ENCODE measurements at places on chromosomes 12 and 14.
A peak's percentile ranks its signal among the peaks of the same experiment; 100 is the strongest.

DNA sequence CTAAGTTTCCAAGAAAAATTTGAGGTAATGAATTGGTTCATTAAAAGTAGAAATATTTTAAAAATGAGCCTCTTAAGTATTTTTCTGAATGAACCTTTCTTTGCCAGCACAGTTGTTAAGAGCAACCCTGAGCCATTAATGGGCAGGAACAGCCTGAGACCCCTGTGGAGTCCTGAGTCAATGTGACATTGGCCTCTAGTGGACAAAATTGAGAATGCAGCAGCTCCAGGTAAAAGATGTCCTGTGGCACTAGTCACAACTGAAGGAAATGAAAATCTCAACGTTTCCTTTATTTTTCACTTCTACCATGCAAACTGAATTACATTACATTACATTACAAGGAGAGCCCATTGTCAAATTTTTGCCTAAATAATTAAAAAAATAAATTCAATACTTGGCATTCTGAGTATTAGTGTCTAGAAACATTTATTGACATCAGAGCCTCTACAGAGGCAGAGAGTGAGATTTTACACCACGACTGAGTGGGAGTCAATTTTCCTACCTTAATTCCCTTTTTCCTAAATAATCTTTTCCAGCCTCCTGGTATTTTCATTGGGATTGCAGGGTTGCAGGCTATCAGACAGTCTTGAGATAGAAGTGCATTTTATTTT, 135.7 kb downstream of the PPM1H start:
- DNase-seq, result no peak

DNA sequence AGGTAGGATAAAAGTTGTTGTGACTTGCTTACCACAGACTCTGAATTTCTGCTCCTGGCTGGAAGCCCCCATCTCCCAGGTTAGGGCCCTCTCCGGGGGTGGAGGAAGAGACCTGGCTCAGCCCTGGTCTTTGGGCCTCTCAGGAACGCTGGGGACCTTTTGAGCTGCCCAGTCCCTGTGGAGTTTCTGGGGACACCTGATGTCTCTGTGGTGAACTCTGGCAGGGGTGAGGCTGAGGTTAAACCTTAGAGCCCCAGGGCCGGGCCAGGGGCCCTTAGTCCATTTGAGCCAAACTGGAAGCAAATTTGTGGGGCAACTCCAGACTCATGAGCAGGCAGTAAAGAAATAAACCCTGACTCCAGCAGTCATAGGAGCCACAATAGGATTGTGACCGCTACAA, 112.1 kb downstream of the ADGRD1 start:
- no peak for DNase-seq

- no peak for DNase-seq
Measured at GRCh38 chr14:94888121-94888520, 118.2 kb upstream of the GSC start.

GRCh38 chr14:69535230-69535848, 39.3 kb downstream of the CCDC177 start:
- no peak for DNase-seq

DNA sequence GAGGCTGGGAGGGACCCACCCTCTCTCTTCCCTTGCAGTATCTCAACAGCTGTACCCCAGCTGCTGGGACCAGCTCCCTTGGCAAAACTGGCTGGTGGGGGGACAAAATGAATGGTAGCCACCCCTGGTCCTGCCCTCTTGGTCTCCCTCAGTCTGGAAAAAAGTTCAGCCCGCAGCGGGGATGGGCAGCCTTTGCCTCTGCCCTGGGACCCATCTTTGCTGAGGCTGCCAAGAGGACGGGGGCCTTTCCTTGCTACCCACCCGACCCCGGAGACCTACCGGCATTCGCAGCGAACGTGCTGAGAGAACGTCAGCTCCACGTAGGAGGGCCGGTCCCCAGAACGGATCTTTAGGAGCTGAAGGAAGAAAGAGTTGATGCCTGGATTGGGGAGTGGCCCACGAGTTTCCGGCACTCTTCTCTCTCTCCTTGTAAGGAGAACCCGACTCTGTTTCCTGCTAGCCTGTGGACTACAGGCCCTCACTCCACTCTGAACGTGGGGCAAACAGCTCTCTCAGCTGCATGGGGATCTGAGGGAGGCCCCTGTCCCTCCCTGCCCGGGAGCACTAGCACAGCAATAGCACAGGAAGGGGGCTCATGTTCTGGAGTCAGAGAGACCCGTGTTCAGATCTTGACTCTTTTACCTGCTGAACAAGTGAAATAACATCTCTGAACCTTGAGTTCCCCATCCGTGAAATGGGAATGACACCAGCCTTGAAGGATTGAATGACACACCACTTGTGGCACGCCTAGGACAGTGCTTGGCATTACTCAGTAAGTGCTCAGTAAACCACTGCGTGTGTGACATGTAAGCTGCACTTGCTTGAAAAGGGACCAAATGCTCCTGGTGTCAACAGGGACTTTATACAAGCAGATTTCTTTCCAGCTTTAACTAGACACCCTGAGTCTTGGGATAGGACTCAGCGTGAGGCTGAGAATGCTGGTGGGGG, 6.9 kb downstream of the PGF start:
- no peak for DNase-seq

GRCh38 chr12:111927346-111927745, 85.3 kb downstream of the MAPKAPK5 start:
- DNase-seq, result no peak

- no peak for DNase-seq
Measured at GRCh38 chr14:70891737-70892136, 15.5 kb upstream of the PCNX1 start.

GRCh38 chr14:56501909-56502530, 77.6 kb upstream of the TMEM260 start:
- DNase-seq, result no peak

- DNase-seq, result no peak
Measured at GRCh38 chr14:95023115-95023514, 134.2 kb downstream of the DICER1 start.

DNA sequence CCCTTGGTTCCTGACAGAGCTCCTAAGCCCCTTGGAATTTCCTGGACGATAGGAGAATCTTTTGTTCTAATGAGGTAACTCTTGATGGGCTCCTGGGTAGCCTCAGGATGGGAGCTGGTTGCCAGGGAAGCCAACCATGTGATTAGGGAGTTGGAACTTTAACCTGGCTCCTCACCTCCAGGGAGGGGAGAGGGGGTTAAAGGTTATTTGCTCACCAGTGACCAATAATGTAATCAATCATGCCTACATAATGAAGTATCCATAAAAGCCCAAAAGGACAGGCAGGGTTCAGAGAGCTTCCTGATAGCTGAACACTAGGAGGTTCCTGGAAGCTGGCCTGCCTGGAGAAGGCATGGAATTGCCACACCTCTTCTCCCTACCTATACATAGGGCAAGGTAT, 6.2 kb upstream of the CNOT2 start:
- no peak for DNase-seq

GRCh38 chr12:100980856-100981255, 186.3 kb downstream of the ANO4 start:
- no peak for DNase-seq

DNA sequence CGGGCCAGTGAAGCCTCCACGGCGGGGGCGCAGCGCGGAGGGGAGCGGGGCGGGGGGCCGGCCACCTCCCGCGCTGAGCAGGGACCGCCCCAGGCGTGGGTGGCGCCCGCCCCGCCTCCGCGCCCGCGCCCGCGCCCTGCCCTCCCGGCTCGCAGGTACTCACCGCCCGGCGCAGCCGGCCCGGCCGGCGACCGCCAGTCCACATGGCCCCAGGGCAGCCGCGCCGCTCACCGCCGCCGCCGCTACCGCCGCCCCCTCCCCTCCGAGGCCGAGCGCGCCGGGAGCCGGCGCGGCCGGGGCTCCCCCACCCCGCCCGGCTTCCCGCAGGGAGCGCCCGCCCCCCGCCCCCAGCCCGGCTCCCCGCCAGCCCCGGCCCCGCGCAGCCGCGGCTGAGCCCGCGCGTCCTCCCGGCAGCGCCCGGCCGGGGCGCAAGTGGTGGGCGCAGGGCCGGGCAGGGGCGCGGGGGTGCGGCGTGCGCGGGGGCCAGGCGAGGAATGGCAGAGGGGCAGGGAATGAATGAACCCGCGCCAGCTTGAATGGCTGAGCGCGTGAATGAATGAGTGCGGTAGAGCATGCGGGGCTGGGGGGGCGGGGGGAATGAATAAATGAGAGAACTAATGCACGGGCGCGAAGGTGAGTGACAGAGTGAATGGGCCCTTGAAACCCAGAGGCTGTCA, at the start of gene BEGAIN:
TSS of gene BEGAIN (minus strand) at position 332 of the 677 bp plus-strand sequence. CDS start at position 205, 127 bp downstream.
- no peak for DNase-seq

GRCh38 chr12:103780093-103780440, 61.0 kb downstream of the NT5DC3 start:
- DNase-seq, result no peak

- no peak for DNase-seq
Measured at GRCh38 chr12:76106631-76107030, 22.1 kb upstream of the NAP1L1 start.

GRCh38 chr14:94145902-94146527, 16.6 kb upstream of the IFI27L2 start:
- no peak for DNase-seq

GRCh38 chr14:24122898-24123297, 7.6 kb upstream of the FITM1 start:
- no peak for DNase-seq

DNA sequence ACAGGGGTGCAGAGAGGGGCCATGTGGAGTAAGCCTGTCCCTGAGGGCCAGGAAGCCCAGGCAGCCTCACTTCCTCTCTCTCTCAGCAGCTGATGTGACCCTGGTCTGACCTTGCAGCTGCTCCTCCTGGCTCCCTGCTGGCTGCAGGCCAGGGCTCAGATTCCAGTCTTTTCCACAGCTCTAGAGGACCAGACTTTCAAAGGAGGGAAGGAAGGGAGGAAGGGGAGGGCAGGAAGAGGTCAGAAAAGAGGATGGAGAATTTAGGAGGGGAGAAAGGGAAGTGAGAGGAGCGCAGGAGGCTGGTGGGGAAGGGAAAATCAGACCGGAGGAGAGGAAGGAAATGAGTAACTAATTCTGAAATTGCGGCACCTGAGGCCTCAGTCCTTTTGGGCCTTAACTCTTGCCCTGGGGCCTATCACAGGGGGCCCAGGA, 40.9 kb upstream of the VASH1 start:
- DNase-seq, result no peak

DNA sequence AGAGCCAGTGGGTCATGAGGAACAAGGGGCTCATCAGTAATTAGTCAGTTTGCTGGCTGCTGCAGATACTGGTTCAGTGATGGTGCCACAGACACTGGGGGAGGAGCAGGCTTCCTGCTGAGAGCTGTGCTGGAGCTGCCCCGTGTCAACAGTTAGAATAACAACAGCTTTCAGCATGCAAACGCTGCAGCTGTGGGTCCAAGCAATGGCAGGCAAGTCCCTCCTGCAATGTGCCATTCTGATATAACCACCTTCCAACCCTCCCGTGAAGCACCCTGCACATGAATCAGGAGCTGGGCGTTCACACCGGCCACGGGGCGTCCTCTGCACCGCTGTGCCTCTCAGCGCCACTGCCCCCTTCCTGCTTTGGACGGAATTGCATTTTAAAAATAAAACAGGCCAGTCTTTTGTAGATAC, 258.4 kb upstream of the SFSWAP start:
- DNase-seq, result no peak

DNA sequence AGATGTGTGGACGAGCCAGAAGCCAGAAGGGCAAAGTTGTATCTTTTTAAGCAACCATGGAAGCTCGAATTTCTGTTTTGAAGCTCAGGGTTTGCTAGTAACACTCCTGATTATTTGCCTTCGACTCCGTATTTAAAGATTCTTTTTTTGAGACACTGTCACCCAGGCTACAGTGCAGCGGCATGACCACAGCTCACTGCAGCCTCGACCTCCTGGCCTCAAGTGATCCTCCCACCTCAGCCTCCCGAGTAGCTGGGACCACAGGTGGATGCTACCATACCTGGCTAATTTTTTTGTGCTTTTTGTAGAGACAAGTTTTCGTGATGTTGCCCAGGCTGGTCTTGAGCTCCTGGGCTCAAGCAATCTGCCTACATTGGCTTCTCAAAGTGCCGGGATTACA, 18.7 kb upstream of the OASL start:
- no peak for DNase-seq

- peak; percentile 86 for DNase-seq
Measured at GRCh38 chr12:124767066-124767821, 96.4 kb downstream of the SCARB1 start.

DNA sequence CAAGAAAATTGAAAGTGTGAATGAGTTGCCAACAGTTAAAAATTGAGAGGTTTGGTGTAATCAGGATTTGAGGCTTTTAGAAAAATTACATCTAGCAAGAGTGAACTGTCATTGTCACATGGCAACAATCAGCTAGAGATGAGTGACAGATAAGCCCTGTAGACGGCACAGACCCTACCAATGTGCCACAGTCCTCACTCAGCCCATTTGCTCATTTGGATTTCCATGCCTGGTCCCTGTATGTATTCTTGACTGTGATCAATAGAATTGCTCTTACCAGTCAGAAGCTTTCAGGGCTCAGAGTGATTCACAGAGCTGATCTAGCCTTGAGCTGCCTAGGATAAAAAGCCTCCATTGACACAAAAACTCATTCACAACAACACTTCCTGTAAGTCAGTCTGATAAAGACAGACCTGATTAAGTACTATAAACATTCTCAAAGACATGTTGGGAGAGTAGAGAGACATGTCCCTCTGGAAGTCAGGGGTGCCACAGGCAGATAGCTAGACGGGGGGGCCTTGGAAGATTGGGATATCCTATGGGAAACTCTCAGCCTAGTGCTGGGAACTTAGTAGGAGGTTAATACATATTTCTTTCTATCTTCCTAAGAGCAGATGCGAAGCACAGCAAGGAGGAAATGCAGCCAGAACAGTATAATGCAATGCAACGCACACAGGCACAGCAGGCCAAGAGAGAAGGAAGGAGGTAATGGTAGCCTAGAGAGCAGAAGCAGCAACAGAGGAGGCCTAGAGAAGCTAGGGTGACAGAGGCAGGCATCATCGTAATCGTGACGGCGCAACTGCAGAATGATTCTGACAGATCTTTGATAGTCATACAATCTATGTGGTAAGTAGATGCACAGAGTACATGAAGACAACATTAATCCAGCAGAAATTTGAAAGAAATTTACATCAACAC, 2.0 kb upstream of the PELI2 start:
- DNase-seq, result no peak

DNA sequence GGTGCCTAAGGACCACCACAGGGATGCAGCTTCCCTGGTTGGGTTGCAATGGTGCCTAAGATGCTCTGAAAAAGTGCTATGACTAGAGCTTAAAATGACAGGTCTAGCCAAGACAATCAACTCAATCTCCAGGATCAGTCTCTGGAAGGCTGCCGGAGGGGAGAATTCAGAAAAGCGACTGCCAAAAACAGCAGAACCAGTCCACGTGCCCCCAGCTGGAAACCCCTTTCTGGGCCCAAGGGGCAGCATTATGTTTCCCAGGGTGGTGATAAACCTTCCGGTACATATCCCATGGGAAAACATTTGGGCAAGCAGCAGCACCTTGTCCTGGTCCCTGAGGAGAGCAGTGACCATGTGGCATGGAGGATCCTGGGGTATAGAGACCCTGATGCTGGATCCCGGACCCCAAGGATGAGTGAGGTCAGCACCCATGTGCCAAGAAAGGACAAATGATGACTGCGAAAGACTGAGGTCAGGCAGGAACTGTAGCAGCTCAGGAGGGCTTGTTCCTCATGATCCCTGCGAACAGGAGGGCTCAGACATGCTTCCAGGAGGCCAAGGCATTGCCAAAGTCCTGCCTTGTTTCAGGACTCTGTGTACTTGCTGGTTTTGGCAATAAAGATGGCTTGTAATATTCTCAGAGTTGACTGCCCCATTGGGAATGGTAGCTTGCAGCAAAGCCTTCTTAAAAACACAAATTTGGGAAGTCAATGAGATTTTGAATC, 49.9 kb upstream of the LTBP2 start:
- no peak for DNase-seq

- DNase-seq, result no peak
Measured at GRCh38 chr12:94817695-94818075, 167.3 kb upstream of the TMCC3 start.
